ENCODE measurements at places on chromosomes 7 and 10. TPM values are rescaled to one million over a fixed set of nuclear protein-coding genes. Genes with fewer than 3 reads are reported as not detected.

GRID2IP gene
- not detected for total RNA-seq

GPR146 gene
- total RNA-seq: 5.1 TPM

PNLIPRP2 gene
- not detected for total RNA-seq

SCIN gene
- 4.7 TPM for total RNA-seq

GIMAP8 gene
- not detected for total RNA-seq

ADGRA1 gene
- total RNA-seq: not detected

EPO gene
- not detected for total RNA-seq

TCTN3 gene
- total RNA-seq: 34.4 TPM

MYL10 gene
- not detected for total RNA-seq

KLF14 gene
- not detected for total RNA-seq

FKBP6 gene
- total RNA-seq: not detected

PIP gene
- total RNA-seq: not detected

EBF3 gene
- 35.4 TPM for total RNA-seq

LIPF gene
- total RNA-seq: not detected

VSTM4 gene
- total RNA-seq: 14.1 TPM

H2BK1 gene
- not detected for total RNA-seq

SEMA4G gene
- total RNA-seq: under 0.01 TPM

ITGB8 gene
- 35.1 TPM for total RNA-seq

VENTX gene
- not detected for total RNA-seq

SEMA3D gene
- 0.72 TPM for total RNA-seq

GPR15LG gene
- not detected for total RNA-seq

CHN2 gene
- total RNA-seq: under 0.01 TPM

HHEX gene
- total RNA-seq: 0.36 TPM

CCNY gene
- 53.2 TPM for total RNA-seq

MYO1G gene
- 0.29 TPM for total RNA-seq

VAX1 gene
- total RNA-seq: not detected

KCNMA1 gene
- total RNA-seq: 77.8 TPM

SLC39A12 gene
- total RNA-seq: not detected

CCDC146 gene
- total RNA-seq: 5.1 TPM

DOCK4 gene
- total RNA-seq: 31.8 TPM

GHRHR gene
- total RNA-seq: not detected

GATA3 gene
- total RNA-seq: not detected

OR2A1 gene
- 0.36 TPM for total RNA-seq

CFAP58 gene
- 0.59 TPM for total RNA-seq

OR2A7 gene
- 1.1 TPM for total RNA-seq

FZD1 gene
- total RNA-seq: 45.4 TPM

STEAP1B gene
- 31.8 TPM for total RNA-seq
